ENCODE measurements at places on chromosomes 16 and 17.

DNA sequence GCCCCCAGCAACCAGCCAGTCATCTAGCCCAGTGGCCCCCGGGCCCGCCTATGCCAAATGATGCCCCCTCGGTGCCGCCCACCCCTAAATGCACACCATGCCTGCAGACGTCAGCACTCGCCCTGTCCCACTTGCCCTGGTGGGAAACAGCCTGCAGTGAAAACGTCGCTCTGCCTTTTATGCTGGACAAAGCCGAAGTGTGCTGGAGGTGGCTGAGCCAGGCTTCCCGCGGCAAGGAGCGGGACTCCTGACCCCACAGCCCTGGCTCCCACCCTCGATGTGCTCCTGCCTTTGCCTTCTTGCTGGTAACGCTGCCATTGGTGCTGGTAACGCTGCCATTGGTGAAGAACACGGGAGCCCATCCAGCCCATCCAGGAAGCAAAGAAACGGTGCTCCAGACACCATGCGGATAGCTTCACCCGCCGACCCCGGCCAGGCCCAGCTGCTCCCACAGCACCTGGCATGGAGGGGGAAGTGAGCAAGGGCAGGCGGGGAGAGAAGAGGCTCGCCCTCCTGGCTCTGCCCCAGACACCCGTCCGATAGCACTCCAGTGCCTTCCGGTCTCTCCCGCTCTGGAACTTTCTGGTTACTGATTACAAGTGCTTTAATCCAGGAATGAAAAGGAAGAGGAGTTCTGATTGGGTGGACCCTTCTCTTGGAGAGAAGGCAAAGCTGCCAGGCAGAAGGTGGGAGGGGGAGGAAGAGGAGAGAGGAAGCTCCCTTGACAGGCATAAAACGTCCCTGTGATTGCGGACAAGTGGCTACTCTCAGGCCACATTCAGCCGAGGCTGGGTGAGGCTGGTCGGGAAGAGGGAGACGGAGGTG, 4.0 kb upstream of the BAIAP2 start:
- no peak for DNase-seq

- DNase-seq = no peak
Measured at GRCh38 chr17:3723188-3723555, 531 bp upstream of the HASPIN start.

DNA sequence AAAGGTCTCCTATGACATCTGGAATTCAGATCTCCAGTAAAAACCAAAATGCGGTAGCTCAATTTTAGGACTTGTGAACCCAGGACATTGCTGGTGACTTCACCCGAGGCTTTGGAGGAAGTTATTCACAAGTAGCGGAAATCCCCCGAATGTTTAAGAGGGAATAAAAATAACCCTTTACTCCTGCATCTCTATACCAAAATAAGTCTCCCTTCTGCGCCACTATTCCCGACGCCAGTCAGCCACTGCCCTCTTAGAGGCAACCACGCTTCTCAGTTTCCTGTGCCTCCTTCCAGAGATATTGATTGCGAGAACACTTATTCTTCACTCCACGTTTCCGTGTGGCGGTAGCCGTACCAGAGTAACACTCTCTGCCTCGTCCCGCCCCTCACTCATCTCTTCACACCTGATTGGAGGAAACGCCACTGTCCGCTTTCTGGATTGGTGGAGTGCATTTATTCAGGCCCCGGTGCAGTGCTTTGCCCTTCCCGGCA, 27.4 kb downstream of the EMP2 start:
- peak; percentile 4 for DNase-seq

- DNase-seq = no peak
Measured at GRCh38 chr17:72254808-72255449, 134.1 kb downstream of the SOX9 start.

DNA sequence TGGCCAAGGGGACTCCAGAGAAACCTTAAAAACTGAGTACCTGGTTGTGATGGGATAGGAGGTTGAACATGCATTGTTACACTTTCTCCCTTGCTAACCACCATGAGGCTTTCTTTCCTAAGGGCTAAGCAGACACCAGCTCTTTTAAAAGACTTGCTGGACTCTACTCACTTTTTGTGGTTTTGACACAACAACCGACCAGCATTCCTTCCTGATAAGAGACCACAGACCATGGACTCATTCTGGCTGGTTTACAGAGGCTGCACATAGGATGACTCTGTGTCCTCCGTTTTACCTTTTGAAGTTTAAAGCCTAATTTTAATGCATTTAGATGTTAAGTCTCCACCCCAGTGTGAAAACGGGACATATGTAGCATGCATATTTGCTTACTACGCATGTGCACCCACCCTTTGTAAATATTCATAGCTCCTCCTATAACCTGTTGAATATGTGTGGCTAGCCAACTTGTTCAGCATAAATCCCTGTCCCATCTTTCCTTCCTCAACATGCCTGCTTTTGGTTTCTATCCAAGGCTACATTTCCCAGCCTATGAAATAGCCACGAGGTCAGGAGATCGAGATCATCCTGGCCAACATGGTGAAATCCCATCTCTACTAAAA, 475.9 kb downstream of the GRIN2A start:
- DNase-seq = no peak

- DNase-seq = no peak
Measured at GRCh38 chr16:890716-891352, 80.0 kb downstream of the LMF1 start.

DNA sequence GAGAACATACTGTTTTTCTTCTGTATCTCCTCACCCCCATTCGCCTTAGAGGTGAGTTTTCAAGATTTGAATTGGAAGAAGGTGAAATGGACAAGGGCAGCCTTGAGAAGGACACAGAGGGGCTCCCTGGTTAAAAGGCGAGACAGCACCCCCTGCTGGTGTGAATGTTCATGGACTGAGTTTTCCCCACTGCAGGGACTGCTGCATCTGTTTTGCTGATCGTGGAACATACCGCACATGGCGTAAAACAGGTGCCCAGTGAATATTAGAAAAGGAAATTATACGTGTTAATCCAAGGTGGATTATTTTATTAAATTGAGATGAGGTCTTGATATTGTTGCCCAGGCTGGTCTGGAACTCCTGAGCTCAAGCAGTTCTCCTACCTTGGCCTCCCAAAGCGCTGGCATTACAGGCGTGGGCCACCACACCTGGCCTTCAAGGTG, 54.5 kb downstream of the NDE1 start:
- peak; percentile 50 for DNase-seq

DNA sequence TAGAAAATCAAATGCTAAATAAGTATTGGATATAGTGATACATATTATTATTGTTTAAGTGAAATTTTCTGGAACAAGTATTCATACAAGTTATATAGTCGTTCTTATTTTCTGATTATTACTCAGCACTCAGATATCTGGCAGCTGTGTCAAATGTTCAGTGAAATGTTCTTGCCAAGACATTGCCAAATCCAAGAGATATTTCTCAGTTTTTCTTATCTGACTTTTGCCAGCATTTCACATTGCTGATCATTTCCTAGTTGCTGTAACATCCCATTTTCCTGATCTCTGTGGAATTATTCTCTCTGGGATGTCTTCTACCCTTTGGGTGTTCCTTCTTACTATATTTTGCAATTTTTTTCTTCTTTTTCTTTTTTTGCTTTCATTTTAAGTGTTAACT, 262.3 kb downstream of the KIF2B start:
- DNase-seq = no peak

DNA sequence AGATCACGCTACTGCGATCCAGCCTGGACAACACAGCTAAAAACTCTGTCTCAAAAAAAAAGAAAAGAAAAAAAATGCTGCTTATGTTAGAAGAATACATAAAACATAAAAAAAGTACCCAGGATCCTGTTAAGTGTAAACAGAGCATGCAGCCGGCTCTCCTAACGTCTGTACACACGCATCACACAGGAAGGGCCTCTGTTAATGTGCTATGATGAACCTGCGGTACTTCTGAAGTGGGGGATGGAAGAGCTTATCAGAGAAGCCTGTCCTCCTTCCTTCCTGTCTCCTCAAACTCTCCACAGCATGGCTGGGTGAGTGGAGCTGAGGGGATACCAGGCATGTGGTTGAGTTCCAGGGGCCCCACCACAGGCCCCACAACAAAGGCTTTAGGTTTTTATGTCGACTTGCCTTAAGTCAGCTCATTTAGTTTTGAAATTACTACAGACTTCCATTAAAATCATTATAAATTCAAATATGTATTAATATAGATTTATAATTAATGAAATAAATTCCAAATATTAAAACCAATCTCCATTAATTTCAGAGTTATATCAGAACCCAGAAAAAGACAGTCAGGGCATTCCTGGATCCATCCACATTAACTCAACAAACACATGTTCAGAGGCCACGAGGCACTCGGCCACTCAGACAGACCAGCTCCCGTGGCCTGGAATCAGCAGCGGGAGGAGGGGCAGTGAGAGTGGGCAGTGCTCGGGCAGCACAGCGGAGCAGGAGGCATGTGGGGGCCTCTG, 11.7 kb downstream of the CCDC57 start:
- DNase-seq = peak; percentile 48

- no peak for DNase-seq
Measured at GRCh38 chr16:2971134-2971984, 2.2 kb downstream of the PAQR4 start.

DNA sequence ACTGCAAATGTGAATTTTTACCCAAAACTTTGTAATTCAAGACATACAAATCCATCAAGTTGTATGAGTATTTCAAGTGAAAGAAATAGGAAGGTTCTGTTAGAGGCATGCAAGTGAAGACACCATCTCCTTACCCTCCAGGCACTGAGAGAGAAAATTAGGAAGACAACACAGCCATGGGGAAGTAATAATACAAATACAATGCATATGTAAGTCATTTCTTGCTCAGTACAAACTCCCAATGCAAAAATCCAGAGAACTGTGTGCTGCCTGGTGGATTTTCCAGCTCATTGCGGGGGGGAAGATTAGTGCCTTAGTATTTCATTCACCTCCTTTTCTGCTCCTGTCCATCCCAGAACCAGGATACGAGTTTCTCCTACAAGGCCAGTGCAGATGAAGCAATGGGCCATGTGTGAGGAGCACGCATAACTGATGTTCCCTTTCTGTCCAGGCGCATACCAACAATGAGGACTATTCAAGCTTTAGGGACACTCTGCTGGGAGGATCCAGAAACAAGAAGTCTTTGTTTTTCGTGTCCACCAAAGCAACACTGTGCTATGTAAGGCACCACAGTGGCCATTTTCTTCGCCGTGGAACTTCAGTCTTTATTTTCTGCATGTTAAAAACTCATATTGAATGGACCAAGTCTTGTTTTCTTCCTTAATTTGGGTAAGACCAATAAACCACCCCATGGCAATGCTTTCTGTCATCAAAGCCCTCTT, 143.7 kb upstream of the RCVRN start:
- DNase-seq = no peak

DNA sequence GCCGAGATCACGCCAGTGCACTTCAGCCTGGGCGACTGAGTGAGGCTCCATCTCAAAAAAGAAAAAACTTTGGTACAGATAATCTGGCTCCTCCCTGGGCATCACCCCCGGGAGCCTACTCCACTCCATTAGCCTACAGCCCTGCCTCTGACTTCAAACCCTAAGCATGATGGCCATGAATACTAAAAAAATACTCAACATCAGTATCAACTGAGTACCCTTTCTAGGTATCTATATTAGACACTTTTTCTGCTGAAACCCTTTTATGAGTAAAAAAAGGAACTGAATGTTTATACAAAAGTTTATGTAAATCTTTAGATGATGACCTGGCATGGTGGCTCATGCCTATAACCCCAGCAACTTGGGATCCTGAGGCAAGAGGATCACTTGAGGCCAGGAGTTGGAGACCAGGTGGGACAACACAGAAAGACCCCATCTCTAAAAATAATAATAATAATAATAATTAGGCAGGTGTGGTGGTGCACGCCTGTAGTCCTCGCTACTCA, 6.9 kb downstream of the RDM1 start:
- no peak for DNase-seq

GRCh38 chr17:46910179-46910927, 12.6 kb upstream of the GOSR2 start:
- no peak for DNase-seq

GRCh38 chr17:50853015-50853615, 13.0 kb downstream of the TOB1 start:
- DNase-seq = no peak

- DNase-seq = no peak
Measured at GRCh38 chr16:27628241-27628942, 78.4 kb downstream of the KATNIP start.

- no peak for DNase-seq
Measured at GRCh38 chr17:6048486-6048885, 21.7 kb upstream of the WSCD1 start.

GRCh38 chr17:48100591-48101011, 677 bp downstream of the CBX1 start:
- no peak for DNase-seq

- DNase-seq = peak; percentile 48
Measured at GRCh38 chr17:82228278-82228841, 482 bp upstream of the SLC16A3 start.

DNA sequence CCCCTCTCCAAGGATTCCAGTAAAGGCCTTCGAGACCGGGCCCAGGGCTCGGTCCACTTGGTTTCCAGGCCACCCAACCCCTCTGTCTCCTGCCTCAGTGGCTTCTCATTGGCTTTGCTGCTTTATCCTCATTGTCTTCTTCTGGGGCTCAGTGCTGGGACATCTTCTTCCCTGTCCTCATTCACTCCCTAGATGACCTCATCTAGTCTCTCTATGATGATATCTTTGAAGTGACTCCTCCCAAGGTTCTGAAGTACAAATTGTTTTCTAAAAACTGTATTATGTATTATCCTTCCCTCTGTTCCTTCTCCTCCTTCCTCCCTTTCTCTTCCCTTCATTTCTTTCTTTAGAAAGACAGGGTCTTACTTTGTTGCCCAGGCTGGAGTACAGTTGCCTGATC, 27.1 kb upstream of the NDRG4 start:
- no peak for DNase-seq

DNA sequence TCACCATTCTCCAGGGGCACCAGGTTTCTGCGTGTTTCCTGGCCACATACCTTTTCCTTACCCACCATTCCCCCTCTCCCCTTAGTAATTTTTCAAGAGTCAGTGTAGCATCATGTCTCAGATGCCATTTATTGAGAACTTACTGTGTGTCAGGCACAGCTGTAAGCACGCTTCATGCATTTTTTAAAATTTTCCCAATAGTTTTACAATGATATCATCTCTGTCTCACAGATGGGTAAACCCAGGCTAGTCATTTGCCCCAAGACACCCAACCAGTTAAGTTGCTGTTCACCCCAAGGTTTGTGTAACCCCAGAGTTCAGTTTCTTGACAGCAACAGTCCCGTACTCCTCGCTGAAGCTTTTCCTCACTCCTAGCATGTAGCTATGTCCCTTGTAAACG, 56.4 kb upstream of the IRX3 start:
- DNase-seq = no peak

- DNase-seq = no peak
Measured at GRCh38 chr17:60602871-60603270, 2.9 kb downstream of the PPM1D start.

- DNase-seq = no peak
Measured at GRCh38 chr17:31509095-31509804, 117.8 kb downstream of the RAB11FIP4 start.

- no peak for DNase-seq
Measured at GRCh38 chr17:4449736-4450135, 16.0 kb downstream of the SPNS3 start.

DNA sequence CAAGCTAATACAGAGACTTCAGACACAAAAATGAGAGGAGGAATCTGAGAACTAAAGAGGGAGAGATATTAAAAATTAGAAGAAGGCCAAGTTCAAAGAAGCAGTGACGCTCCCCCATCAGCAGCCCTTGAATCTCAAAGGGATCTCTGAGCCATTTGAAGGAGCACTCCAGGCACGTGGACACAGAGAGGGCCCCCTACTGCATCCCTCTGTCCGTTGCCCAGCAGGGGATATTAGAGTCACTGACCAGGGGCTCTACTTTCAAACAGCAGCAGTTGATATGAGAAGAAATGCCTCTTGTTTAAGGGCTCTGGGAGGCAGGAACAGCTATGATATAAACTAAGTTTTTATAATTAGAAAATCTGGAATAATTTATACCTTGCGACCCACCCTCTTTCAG, 479.0 kb upstream of the SALL1 start:
- DNase-seq = no peak
